ENCODE measurements at places on chromosomes 11 and 22.

DNA sequence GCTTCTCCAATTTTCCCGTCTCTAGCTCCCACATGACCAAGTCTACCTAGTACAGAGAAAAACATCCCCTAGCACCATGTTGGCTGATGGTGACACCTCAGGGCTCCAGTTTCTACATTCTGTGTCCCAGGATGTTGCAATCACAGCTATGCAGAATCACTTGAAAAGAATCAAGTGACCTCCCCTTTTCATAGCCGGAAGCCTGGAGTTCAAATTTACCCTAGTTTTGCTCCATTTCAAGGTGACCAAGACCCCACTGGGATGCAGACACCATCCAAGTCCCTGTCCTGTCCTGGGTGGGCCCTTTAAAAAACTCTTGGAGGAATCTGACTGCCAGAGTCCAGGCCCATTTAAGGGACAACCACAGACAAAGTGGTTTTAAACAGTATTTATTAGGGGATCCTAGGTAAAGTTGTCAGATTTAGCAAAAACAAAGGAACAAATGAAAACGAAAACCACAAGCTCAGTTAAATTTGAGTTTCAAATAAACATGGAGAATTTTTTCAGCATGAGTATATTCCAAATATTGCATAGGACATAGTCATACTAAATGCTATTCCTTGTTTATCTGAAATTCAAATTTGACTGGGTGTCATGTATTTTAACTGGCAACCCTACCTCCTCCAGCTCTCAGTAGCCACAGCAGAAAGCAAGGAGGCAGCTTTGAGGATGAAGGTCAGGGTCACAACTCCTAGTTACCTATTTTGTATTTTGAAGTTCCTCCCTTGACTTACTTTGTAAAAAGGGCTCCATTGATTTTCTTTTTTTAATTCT lies 52.4 kb downstream of the MIAT start:
- no peak for DNase-seq

DNA sequence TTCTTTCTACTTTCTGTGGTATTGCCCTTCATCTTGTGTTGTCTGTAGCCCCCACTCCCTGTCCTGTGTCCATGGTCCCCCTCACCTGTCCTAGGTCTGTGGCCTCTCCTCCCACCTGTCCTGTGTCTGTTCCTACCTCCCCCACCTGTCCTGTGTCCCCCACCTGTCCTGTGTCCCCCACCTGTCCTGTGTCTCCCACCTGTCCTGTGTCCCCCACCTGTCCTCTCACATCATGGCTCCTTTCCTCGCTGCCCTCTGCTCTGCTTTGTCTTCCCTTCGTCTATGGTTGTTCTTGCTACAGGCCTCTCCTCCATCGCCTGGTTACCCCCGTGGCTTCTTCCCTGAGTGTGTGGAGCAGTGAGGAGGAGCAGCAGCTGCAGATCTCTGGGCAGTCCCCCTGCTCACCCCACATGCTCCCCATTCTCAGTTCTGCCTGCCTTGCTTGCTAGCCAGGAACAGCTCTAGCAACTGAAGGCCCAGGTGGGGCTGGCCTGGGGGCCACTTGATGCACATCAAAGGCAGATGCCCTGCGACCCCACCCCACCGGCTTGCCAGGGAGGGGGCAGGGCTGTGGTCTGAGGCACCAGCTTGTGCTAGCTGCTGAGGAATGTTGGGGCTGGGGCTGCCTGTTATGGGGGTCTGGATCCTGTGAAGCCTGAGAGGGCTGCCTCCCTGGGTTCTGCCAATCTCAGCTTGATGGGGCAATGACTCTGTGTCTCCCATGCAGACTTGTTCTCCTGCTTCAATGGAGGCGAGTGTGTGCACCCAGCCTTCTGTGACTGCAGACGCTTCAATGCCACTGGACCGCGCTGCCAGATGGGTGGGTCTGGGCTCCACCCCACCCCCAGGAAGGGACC lies 5.6 kb downstream of the OTOG start:
- DNase-seq = no peak

DNA sequence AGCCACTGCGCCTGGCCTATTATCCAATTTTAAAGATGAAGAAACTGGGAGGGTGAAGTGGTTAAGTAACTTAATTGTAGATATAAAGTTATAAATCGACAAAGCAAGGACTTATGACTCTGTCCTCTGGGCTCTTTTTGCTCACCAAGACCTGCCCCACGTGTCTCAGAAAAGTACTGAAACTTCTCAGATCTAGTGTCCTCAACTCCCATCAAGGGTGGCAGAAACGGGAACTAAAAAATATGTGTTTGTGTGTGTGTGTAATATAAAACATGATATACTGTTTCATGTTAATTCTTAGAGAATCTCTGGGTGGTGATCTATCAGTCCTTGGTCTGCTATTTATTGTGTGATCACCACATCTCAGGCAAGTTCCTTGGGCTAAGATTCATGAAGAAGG lies 104.9 kb downstream of the GAB2 start:
- no peak for DNase-seq

DNA sequence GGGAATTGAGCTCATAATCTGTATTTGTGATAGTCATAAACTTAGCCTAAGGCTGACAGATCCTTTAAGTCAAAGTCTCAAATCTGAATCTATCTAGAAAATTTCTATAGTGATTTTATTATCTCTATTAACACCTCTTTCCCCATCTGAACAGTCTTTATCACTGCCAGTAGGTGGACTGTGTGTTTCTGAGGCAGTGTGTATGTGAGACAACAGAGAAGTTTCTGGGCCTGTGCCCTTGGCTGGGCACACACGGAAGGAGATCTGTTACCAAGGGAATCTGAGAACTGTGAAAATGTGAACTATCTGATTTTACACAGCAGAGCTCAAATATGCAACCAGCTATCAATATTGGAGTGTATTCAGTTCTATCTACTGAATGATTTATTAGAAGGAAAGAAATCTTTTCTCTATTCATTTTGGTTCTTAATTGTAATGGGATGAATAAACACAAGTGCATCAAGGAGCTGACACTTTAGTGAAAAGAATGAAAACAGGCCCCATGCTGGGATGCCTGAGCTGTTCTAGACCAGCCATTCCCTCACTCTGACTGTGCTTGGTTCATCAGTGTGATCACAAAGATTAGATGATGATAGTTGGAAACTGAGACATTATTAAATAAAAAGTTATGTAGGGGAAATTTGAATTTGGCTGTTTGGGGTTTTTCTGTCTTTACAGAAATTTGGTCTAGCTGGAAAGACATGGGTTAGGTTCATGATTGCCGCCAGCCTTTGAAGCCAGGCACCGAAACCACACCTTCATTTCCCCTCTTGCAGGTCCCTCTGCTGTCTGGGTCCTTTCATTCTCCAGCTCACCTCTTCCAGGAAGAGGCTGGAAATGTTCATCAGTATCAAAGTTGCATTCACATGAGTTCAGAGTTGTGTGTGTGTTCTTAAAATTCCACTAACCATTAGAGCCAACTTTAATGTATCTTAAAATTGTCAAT lies 68.1 kb downstream of the LIF start:
- DNase-seq = peak; percentile 44

DNA sequence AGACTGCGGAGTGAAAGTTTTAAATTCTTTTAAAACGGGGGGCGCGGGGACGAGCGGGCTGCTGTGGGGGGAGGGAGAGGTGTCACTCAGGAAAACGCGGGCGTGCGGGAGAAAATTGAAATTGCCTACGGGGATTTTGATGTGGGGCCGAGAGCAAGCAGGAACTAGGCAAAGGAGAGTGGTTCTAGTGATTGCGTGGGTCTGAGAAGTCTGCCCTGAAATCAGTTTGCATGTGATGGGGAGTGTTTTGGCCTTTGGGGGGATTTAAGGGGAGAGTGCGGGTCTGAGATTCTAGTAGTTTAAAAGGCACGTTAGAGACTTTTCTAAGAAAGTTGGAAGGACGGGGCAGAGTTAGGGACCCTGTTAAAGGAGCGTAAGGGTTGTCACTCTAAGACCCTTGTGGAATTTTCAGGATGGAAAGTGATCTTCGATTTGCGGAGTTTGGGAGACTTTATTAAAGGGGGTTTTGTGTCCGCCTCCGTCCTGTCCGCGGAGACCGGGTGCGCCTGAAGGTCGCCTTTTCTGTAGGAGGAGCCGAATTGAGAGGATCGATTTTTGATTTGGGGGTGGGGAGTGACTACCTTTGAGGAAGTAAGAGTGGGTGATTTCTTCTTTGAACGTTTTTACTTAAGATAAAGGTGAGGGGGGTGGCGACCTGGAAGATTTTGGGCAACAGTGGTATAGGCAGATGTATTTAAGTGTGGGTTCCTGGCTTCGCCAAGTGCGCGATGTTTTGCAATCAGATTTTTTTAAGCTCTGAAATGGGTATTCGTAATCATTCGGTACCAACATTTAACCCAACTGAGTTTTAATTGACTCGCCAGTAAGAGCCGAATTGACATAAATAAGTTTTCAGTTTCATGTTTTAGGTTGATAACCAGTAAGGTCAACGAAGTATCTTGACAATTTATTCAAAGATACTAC lies 1.1 kb downstream of the EED start:
- peak; percentile 42 for DNase-seq

GRCh38 chr11:59644528-59644927 lies 24.3 kb downstream of the PATL1 start:
- no peak for DNase-seq

- DNase-seq = no peak
Measured at GRCh38 chr11:38517991-38518390, 1920.0 kb upstream of the RAG2 start.

Data from activated T-cell treated with anti-CD3 and anti-CD28 coated beads, Interleukin-2, amount 50 U/mL, for 72 hours (primary cell).